Ammon's horn (tissue), 1 donor: ENCODE measurements at places on chromosomes 7 and 10.

GRCh38 chr10:48844616-48845015 lies 95.0 kb downstream of the LRRC18 start:
- DNase-seq = peak; percentile 28

GRCh38 chr7:12623885-12624498 lies 53.5 kb downstream of the SCIN start:
- no peak for DNase-seq

DNA sequence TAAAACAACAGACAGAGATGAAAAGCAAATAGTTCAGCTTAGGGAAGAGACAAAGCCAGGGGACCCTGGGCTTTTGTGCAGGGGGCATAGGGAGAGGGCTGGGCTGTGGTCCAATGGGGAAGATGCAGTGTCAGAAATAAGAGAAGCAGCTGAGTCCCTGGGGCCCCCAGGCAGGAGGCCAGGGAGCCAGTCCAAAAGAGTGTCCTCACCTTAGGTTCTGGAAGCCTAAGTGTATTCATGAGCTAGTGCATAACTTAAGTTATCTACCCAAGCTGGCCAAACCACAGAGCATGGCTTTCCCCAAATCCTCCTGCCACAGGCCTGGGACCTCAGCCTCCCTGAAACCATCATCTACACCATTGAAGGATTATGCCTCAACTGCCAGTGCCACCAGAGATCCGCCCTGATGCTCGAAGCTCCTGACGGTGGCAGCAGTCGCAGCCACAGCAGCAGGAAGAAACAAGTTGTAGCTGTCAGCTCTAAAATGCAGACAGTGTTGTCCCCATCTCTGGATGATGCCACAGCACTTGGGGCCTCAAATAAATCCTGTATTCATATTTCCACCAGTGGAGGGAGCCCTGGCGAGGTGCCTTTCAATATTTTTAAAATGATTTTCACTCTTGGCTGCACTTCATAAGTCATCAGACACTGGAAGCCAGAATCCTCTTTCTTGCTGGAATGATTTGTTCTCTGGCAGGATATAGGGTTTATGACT lies 574.6 kb downstream of the GRID1 start:
- peak; percentile 26 for DNase-seq

GRCh38 chr10:72082856-72083789 lies 5.2 kb downstream of the SPOCK2 start:
- no peak for DNase-seq

GRCh38 chr10:14507781-14508180 lies 177.1 kb upstream of the FRMD4A start:
- DNase-seq = no peak

DNA sequence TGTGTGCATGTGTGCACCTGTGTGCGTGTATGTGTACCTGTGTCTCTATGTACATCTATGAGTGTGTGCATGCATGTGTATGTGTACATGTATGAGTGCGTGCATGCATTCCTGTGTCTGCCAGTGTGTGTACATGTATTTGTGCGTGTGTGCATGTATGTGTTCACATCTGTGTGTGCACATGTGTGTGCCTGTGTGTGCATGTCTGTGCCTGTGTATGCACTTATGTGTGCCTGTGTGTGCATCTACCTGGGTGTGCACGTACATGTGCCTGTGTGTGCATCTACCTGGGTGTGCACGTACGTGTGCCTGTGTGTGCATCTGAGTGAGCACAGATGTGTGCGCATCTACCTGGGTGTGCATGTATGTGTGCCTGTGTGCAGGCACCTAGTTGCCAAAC lies 102.2 kb upstream of the DIP2C start:
- DNase-seq = no peak

GRCh38 chr10:33106767-33107166 lies 148.7 kb upstream of the ITGB1 start:
- no peak for DNase-seq

GRCh38 chr7:3955751-3956696 lies 655.0 kb downstream of the SDK1 start:
- DNase-seq = no peak

- no peak for DNase-seq
Observed at GRCh38 chr7:67896721-67897120, 900.1 kb downstream of the TYW1 start.

DNA sequence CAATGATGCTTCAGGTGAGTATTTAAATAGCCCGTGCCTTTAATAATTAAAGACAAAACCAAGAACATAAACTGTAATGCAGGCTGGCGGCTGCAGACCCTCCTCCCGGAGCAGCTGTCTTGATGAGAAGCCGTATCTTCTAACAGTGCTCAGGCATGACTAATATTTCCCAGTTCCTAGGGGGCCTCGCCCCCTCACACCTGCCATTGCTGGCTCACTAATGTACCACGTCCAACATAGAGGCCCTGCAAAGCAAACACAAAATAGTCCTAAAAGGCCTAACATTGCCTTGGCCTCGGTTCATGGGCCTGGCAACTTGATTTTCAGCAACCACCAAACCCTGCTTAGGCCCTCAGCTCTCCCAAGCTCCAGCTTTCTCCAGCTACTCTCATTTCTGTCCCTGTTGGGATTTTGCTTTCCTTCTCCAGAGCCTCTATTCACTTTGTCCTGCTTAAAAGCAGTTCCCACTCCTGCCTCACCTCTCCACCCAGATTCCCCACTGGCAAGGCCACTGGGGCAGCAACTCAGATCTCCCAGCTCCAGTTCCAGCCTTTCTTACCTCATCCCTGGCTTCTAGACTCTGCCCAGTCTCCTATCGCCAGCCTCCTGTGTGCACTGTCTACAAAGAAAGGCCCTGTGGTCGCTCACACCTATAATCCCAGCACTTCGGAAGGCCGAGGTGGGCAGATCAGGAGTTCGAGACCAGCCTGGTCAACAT lies 16.2 kb downstream of the SORBS1 start:
- peak; percentile 28 for DNase-seq

- DNase-seq = peak; percentile 4
Observed at GRCh38 chr7:30464231-30464671, 14.3 kb downstream of the NOD1 start.

DNA sequence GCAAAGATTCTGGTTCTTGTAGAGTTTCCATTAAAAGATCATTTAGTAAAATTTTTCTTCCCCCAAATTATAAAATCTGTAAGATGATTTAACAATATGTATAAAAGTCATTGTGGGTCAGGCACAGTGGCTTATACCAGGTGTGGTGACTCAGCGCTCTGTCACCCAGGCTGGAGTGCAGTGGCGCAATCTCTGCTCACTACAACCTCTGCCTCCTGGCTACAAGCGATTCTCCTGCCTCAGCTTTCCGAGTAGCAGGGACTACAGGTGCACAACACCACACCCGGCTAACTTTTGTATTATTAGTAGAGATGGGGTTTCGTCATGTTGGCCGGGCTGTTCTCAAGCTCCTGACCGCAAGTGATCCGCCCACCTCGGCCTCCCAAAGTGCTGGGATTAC lies 68.0 kb downstream of the SEPTIN14 start:
- no peak for DNase-seq

- no peak for DNase-seq
Observed at GRCh38 chr7:120097020-120097419, 176.0 kb upstream of the KCND2 start.
